ENCODE measurements at places on chromosomes 11 and 22.
A peak's percentile ranks its signal among the peaks of the same experiment; 100 is the strongest.

- DNase-seq, result no peak
Observed at GRCh38 chr11:58494101-58494500, 13.8 kb downstream of the OR5B21 start.

GRCh38 chr11:25449091-25449490, 882.8 kb upstream of the ANO3 start:
- no peak for DNase-seq

- no peak for DNase-seq
Observed at GRCh38 chr11:74581954-74582547, 10.3 kb upstream of the POLD3 start.

DNA sequence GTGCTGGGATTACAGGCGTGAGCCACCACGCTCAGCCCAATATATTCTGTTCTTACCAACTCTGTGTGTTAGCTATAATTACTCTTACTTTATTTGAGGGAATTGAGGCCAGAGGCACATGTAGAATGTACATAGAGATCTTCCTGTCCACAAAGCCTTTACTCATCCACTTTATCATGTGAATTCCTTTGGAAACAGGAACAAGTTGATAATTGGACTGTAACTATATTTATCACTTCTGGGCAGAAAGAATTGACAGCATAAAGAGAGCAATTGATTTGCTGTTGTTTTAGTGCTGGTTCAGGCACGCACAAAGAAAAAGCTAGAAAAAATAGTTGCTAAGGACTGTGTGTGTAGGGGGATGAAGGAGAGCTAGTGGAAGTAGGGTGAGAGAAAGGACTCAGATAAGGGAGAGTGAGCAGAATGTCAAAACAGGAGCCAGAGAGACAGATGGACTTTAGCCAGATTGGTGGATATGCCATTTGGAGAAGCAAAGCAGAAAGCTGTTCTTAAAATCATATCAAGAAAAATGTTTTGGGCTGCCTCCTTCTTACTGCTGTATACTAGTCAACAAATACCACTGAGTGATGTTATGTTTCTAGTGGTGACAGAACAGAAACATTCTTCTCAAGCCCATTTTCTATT, 929.8 kb upstream of the CNTN5 start:
- DNase-seq, result no peak

GRCh38 chr11:12845739-12846358, 163.3 kb upstream of the RASSF10 start:
- peak; percentile 100 for DNase-seq

GRCh38 chr11:104609311-104610085, 288.8 kb downstream of the CASP12 start:
- DNase-seq, result peak; percentile 33

- no peak for DNase-seq
Observed at GRCh38 chr11:37525336-37525735, 927.3 kb upstream of the RAG2 start.

DNA sequence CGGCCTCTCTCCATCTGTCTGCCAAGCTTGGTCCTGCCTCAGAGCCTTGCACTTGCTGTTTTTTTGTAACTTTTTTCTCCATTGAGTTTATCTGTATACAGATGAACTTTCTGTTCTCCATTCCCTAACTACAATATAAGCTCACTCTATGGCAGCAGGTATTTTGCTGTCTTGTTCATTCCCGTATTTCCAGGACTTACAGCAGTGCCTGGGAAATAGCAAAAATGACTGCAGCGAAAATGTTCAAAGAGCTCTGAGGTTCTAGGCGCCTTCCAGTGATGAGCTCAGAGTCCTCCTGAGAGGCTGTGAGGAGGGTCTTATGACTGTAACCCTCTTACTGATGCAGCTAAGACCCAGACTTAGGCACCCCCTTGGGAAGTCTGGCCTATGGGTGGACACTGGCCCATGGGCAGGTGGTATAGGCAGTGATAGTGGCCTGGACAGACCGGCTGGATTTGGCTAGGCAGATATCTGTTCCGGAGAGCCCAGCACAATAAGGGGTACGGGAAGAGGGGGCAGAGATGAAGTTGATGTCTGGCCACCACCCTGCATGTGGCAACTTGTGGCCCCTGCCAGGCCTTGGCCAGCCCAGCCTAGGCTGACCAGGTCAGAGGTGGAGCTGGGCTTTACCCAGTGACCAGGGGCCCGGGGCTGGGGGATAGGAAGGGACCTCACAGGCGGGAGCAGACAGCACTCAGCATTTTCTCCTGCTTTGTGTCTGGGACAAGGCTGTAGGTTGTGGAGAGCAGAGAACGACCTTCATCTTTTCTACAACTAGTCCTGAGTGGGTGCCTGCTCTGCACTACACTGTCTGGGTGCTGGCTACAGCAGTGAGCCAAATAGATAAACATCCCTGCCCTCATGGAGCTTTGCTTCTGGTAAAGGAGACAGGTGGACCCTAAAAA, 4.6 kb downstream of the ATF4 start:
- no peak for DNase-seq

DNA sequence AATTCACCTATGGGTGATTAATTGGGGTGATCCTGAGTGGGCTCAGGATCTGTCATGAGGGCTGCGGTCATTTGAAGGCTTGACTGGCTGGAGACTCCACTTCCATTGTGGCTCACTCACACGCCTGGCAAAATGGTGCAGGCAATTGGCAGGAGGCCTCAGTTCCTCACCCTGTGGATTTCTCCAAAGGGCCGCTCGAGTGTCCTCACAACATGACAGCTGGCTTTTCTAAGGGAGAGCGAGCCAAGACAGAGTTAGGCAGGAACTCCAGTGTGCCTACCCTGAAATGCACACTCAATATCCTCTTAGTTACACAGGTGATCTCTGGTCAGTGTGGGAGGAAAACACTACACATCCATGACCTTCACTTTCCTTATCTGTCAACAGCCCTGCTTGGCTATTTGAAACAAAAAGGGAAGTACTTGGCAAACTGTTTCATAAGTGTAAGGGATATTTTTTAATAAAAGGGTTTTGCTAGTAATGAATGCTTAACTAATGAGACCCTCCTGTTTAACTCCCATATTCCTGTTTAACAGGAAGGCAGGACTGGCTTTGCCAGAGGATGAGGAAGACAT, 25.7 kb downstream of the OSBP2 start:
- DNase-seq, result no peak

GRCh38 chr11:87394924-87395323, 357.2 kb downstream of the TMEM135 start:
- DNase-seq, result no peak

- DNase-seq, result no peak
Observed at GRCh38 chr11:2800655-2801531, 84.7 kb downstream of the CDKN1C start.

DNA sequence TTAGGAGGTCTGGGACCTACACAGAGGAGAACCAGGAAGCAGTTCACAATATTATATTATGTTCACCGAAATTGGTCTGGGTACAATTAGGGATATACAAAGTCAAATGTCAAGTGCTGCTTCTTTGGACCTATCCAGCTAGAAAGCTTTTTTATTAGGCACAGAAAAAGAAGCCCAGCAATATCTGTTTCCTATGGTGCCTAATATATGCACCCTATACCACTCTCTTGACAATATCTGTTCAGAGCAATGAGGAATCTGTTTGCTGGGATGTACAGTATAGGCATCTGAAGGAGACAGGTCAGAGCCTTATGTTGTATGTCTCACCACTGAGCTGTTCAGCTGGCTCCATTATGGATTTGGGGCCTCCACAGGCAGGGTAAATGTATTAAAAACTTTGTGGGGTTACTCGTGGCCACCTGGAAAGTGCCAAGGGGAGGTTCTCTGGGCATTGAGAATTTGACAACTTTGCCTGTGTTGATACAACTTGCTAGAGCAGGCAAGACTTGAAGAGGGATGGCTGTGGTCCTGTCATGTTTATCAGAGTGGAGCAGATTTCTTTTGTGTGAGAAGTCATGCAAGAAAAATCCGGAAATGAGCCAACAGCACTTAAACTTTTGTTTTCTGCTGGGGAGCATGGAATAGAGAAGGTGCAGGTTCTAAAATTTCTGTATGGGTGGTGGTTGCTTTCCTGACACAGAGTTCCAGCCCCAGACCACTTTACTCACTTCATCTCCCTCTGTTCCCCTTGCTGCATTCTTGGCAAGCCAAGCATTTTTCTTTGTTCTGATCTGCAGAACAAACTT, 10.1 kb downstream of the STIM1 start:
- no peak for DNase-seq

DNA sequence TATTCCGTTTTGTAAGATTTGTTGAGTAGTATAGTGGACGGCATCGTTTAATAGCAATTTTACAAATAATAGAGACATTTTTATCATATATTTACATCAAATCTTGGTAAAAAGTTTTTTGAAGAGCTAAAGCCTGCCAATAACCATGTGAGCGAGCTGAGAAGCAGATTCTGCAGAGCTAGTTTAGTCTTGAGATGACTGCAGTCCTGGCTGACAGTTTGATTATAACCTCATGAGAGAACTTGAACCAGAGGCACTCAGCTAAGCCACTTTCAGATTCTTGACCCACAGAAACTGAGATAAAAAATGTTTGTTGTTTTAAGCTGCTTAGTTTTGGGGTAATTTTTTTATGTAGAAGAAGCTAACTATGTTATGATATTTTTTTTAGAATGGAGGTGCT, 78.9 kb downstream of the PDE3B start:
- DNase-seq, result no peak

Measured in NCI-H2081 (cell line).